ENCODE measurements at places on chromosomes 12 and 14.

DNA sequence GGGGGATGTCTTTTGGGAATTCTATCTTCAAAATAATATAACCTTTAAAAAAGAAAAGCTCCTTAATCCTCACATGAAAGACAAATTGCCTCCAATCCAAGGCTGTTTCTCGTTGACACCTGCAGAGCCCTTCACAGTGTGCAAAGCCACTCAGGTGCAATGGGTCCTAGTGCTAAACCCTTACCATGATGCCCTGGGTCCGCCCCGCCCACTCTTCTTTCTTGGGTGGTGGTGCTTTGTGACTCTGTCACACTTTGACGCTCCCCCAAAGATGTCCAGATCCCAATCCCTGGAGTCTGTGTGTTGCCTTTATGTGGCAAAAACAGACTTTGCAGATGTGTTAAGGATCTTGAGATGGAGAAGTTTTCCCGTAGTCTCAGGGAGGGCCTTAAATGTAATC, 29.7 kb downstream of the CLMN start:
- no peak for DNase-seq

DNA sequence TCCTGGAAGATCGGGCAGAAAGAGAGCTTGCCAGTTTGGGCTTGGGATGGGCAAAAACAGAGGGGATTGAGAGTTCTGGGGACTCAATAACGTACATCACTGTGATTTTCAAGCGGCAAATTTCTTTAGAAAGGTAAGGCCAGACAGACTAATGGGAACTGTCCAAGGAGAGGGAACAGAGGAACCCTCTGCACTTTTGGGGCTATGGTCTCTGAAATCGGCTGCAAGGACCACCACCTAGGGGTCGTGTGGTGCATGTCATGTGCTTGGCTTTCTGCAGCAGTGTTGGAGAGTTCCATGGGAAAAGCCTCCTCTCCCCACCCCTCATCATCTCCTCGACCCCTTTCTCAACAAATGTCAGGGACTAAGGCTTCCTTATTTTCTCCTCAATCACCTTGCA, 79.6 kb downstream of the PPM1A start:
- no peak for DNase-seq

GRCh38 chr12:88144037-88144436, 1.9 kb downstream of the TMTC3 start:
- DNase-seq, result no peak

DNA sequence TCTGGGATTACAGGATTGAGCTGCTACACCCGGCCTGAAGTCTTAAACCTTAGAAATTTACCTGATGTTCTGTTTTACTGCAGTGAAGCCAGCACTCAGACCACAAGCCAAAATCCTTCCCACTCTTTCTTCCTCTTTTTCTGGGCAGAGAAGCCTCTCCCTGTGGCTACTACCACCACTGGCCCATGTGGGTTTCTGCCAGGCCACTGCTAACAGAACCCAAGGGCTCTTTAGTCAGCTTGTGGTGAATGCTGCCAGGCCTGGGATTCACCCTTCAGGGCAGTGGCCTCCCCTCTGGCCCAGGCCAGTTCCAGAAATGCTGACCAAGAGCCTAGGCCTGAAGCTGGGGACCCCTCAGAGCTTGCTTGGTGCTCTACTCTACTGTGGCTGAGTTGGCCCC, 35.3 kb downstream of the GAS2L3 start:
- no peak for DNase-seq

GRCh38 chr12:39294715-39295114, 148.2 kb downstream of the KIF21A start:
- no peak for DNase-seq

DNA sequence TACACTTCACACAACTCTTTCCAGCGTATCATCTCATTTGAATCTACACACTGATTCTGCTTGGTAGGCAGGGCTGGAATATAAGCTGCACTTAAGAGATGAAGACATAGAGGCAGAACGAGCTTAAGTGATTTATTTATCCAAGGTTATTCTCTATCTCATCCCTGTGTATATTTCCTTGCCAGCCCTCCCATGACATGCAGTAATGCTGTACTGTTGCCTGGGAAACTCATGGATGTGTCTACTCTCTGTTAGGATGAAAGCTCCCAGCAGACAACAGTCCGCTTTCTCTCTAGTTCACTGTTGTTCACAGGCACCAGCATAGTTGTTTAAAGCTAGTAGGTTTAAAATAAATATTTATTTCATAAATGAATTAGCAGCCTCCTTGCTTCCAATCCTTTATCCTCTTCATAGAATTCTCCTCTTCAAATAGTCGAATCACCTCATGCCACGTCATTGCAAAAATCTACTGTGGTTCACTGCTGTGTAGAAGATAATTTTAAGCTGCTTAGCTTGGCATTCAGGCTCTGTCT, 25.4 kb downstream of the FGF6 start:
- no peak for DNase-seq

DNA sequence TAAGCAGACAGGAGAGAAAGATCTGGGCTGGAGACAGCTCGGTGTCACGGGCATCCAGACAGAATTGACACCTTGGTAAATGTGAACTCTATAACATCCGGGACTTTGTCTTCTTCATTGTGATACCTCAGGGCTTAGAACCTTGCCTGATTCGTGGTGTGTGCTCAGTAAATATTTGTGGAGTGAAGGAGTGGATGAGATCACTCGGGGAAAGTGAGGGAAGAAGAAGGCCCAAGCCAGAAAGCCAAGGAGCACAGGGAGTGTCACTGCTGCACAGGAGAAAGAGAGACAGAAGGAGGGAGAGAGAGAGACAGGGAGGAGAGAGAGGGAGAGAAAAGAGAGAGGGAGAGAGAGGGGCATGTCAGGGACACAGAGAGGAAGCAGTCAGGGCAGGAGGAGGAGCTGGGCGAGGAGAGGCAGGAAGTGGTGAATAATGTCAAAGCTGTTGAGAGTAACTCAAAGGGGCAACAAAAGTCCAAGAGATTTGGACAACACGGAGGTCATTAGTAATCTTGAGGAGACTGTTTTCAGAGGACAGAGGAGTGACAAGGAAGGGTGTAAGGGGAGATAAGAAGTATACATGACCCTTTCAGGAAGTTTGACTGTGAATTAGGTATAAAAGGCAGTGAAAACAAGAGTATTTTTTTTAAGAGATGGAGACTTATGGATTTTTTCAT, 141.6 kb upstream of the MAX start:
- no peak for DNase-seq

GRCh38 chr12:11798006-11798708, 148.7 kb downstream of the ETV6 start:
- DNase-seq, result no peak
